ENCODE measurements at places on chromosomes 1 and 21.

GRCh38 chr21:25494804-25495203, 112.5 kb downstream of the MRPL39 start:
- DNase-seq, result no peak

DNA sequence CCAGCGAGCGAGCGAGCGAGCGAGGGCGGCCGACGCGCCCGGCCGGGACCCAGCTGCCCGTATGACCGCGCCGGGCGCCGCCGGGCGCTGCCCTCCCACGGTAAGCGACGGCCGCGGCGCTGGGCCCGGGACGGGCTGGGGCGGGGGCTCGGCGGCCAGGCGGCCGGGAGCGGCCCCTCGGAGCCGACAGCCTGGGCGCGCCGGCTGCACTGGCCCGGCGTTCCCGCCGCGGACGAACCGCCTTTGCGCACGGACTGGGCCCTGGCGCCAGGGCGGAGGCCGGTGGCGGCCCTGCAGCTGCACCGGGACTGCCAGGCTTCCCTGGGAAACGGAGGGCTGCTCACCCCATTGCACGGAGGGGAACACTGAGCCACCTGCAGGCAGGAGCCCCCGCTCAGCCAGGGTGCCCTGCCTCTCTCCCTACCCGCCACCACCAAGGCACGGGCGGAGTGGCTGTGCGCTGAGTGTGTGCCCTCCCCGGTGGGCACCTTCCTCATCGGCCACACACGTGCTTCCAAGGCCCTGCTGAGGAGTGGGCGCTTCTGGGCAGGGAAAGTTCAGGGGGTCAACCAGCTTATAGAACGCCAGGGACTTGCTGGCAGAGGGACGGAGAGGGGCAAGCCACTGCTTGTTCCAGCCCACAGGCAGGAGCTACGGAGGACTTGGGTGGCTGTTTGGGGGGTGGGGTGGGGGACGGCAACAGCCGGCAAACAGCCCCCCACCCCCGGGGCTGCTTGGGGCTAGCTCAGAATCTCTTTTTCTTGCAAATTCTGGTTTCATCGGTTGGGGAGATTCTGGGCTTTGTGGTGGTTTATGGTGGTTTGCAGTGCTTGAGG, 532 bp downstream of the CSF1 start:
- DNase-seq, result no peak

GRCh38 chr1:228770779-228771223, 35.5 kb downstream of the RHOU start:
- no peak for DNase-seq

DNA sequence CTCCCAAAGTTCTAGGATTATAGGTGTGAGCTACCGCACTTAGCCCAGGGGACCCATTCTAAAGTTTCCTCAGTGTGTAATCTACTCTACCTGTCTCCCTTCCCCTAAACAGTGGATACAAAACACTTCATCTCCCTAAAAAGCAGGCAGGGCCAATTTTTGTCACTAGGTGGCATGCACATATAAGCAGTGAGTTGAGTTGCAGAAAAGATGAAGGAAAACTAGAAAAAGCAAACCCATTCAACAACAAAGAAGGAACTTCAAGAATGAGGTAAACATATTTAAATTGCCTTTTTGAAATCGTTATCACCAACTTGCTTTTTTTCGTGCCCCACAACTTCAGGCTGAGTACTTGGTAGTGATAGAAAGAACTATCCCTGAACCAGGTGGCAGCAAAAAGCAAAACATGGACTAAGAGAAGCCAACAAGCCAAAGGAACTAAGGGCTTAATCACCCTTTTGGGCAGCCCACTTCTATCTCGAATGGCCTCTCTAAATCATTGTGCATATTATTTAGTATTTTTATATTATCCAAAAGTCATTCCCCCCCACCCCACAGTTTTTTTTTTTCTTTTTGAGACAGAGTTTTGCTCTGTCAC, 19.7 kb upstream of the ALDH9A1 start:
- no peak for DNase-seq

GRCh38 chr1:243343970-243344937, 88.4 kb downstream of the SDCCAG8 start:
- DNase-seq, result no peak

GRCh38 chr1:8228253-8228652, 89.7 kb upstream of the SLC45A1 start:
- DNase-seq, result no peak

DNA sequence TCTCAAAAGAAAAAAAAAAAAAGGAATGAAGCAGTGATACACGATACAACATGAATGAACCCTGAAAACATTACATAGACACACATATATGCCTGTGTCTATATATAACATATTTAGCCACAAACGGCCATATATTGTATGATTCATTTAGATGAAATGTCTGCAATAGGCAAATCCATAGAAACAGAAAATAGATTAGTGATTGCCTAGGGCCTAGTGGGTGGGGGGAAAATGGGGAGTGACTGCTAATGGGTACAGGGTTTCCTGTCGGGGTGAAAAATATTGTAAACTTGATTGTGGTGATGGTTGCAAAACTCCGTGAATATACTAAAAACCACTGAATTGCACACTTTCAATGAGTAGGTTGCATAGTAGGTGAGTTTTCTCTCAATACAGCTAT, 6.0 kb upstream of the H6PD start:
- no peak for DNase-seq

- DNase-seq, result no peak
These were observed 29.5 kb upstream of the ZNF496 start for GRCh38 chr1:247360991-247361731.

DNA sequence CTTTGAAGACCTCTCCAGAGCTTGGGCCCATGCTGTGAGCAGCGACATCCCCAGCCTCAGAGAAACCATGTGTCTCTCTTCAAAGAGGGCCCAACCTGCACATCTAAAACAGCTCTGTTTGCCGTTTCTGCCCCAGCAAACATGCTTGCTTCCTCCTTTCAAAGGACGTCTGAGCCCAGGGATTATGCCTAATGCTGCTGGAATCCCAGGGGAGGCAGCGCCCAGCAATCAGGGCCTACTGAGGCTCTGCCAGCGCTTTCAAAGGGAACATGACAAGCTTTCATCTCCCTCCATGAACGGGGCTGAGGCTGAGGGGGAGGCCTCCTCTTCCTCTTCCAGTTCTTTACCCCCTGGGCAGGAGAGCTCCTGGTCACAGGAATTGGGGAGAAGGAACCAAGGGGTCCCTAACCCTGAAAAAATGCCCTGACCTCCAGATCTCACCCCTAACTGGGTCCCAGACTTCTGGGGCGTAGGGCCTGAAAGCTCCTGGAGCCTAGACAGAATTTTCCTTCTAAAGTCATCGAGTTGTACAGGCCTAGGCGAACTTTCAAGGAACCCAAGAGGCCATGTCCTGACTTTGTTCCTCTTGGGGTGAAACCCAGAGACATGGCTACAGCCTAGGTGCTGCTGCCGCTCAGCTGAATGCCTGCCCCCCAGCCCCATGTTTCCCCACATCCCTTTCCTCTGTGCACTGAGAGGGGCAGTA, 13.4 kb upstream of the ASCL5 start:
- no peak for DNase-seq

DNA sequence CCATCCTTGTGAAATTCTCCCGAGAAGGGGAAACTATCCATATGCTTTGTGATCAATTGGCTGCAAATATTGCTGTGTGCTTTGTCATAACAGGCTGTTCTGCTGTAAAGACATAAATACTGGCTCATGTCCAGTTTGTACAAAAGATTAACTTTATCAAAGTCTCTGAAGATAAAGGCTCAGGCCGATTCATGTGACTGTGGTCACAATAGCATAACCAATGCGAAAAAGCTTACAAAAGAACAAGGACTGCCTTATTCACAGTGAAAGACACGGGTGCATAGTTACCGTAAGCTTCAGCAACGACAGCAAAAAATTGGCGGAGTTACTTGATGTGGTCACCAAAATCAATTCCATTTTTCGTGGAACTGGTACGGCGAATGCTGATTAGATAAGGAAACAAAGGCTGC, 173.6 kb upstream of the CHRM3 start:
- no peak for DNase-seq

DNA sequence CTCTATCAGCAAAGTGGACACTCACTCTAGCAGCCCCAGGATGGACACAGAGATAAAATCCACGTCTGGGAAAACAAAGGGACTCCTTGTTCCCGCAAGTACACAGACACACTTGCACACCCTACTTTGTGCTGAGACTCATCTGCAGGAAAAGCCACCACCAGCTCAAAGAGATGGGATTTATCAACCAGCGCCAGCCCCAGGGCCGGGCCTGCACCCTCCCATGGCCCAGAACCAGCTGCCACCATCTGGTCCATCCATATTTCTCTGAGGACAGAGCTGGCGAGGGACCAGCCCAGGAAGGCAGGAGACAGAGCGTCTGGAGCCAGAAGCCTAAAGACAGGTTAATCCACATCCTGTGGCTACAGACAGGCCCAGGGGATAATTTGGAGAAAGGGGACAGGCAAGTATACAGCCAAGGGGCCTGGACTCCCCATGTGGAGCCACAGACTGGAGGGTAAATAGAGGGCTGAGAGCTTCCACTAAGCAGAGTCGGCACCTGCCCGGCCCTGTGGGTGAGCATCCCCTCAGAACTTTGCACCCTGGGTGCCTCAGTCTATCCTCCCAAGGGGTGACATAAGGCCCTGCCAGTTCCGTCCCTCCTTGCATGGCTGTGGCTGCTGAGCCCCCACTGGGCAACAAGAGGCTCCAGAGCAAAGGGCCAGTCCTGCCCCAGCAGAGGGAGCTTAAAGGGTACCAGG, 233.9 kb downstream of the PTPRU start:
- no peak for DNase-seq

- no peak for DNase-seq
These were observed 4.4 kb downstream of the DENND4B start for GRCh38 chr1:153941826-153942725.

GRCh38 chr1:14467112-14467511, 131.4 kb upstream of the KAZN start:
- no peak for DNase-seq

- no peak for DNase-seq
These were observed 40.8 kb upstream of the TINAGL1 start for GRCh38 chr1:31535561-31535960.

GRCh38 chr21:43910460-43910859, 45.4 kb downstream of the AGPAT3 start:
- no peak for DNase-seq

GRCh38 chr1:89512996-89513720, 11.5 kb upstream of the LRRC8B start:
- no peak for DNase-seq

- no peak for DNase-seq
These were observed 1.3 kb downstream of the ATXN7L2 start for GRCh38 chr1:109485001-109485400.

DNA sequence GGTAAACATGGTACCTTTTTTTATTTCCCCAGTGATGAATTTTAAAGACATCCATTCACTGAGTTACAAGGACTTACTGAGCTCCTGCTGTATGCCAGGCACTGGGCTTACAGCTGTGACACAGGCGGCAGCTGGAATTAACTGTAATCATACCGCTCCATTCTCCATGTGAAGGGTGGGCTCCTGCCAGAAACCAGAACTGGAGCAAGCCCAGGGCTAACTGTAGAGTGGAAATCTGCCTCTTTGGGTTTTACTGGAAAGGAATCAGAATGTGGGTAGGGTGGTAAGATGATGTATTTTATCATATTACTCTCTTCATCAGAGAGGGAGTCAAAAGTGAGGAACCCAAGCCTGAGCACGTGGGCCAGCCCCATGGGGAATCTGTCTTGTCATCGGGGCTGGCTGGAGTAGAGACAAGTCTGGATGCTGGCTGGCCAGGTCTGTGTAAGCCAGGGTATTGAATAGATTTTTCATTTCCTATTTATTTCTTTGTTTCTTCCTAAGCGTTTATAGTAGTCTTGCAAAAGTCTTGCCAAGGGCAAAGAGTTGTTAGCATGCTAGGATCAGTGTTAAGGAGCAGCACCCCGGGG, 21.5 kb downstream of the FGGY start:
- no peak for DNase-seq

GRCh38 chr21:26169611-26170470, 729 bp downstream of the APP start:
- DNase-seq, result no peak

DNA sequence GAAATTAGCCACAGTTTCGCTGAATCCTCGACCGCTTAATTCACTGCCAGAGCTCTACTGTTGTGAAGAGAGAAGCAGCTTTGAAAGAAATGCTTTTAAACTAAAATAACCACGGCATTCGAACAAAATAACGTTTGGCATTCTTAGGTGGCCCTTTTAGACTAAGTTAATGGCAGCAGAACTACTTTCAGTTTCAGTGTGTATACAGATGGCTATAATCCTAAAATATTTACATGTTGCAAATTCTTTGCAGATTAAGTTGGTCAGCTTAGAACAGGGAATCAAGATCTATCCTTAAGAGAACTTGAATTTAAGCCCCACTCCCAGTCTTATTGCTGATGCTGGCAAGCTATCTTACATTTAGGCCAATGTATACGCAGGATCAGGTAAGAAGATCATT, 62.7 kb downstream of the ADSS2 start:
- no peak for DNase-seq

DNA sequence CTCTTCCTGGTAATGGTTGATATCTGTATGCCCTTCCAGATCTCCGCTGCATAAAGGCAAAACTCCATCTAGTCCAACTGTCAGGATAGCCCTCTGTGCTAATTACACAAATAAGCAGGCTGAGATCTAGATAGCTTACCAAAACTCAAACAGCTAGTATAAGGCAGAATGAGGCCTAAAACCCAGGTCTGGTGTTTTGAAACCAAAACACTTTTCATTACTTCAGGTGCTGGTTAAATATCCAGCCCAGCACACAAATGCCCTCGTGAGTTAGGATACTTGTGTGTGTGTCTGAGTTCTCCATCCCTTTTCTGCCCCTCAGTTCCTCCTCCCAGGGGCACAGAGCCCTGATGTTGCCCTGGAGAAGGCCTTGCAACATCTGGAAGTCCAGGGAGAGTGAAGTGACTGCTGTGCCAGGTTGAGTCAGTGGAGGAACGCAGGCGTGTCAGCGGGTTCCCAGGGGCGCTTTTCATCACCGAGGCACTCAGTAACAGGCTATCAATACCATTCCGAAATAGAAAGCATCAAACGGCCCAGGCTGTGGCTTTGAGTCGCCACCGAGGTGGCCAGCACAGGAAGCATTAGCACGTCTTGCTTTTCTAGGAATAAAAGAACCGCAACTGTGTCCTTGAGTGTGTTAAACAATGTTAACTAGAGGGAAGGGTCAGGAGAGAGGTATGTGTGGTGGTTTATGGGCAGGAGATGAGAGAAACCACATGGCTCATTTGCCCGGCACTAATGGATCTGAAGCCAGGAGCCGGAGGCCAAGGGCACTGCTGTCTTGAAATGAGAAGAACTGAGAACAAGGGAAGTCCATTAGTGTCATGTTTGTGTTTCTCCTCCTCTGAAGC, 90.7 kb upstream of the WLS start:
- no peak for DNase-seq

GRCh38 chr1:154729031-154729442, 121.1 kb upstream of the ADAR start:
- DNase-seq, result no peak

GRCh38 chr1:112776688-112777087, 61.6 kb upstream of the PPM1J start:
- DNase-seq, result no peak
